ENCODE measurements at places on chromosomes 11 and 22.

DNA sequence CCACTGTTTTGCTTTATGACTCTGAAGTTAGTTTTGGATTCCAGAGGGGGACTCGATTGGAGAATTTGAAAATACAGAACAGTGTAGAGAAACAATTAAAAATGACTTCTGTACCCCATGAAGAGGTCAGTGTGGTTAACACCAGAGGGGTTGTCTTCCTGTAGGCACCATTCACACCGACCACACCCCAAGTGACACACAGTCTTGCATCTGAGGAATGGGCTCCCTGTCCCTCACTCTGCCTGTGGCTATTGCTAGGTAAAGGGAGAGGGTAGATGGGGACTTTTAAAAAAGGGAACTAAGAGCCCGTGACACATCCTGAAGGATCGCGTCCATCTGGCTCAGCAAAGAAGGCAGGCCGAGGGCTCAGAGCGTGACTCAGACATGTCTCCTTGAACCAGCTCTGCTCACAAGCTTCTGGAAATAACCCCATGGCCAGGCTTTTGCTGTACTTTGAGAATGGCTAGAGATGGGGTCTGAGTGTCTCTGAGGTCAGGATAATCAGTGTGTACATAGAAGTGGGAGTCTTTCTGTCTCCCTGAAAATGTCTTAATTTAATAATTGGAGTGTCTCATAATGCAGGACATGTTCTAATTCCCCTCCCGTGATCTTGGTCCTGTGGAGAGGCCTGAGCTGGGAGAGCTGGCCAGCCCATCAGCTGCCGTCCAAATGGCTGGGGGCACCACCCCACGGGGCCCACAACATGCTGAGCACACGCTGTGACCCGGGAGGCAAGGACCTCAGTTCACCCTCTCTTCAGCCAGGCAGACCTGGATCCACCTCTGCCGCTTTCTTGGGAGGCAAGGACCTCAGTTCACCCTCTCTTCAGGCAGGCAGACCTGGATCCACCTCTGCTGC is 39.3 kb downstream of the SGSM1 start:
- no peak for DNase-seq

GRCh38 chr11:109954534-109954933 is 138.7 kb upstream of the ZC3H12C start:
- DNase-seq, result no peak

GRCh38 chr11:34208266-34209135 is 103.1 kb downstream of the NAT10 start:
- no peak for DNase-seq

DNA sequence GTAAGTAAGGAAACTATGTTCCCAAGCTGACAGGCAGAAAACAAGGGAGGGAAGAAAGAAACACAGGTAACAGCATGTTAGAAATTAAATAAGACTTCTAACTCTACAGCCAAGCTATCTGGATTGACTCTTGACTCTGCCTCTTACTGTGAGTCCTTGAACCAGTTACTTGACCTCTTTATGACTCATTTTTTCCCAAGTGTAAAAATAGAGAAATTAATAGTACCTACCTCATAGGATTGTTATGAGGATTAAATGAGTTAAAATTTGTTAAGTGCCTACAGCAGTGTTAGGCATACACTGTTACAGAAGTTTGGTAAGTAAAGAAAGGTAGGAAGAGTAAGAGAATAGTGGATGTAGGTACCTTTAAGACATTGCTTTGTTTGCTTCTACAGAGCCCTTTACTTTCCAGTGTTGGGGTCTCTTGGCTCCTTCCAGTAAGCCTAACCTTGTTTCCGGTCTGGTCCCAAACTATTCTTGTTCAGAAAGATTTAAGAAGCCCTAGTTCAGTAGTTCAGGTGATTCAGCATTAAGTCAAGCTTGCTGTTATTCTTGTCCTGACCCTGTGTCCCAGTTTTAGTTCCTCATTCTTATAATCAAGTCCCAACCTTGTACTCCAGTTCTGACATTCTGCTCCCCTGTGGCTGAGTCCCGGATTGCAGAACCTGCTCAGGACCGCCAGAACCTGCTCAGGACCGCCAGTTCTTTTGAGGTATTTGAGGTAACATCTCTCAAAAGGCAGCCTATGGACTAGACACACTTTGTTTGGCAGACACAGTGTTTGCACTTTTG is 963.4 kb upstream of the CCDC90B start:
- no peak for DNase-seq

GRCh38 chr11:8833568-8834315 is 77.2 kb upstream of the AKIP1 start:
- no peak for DNase-seq

DNA sequence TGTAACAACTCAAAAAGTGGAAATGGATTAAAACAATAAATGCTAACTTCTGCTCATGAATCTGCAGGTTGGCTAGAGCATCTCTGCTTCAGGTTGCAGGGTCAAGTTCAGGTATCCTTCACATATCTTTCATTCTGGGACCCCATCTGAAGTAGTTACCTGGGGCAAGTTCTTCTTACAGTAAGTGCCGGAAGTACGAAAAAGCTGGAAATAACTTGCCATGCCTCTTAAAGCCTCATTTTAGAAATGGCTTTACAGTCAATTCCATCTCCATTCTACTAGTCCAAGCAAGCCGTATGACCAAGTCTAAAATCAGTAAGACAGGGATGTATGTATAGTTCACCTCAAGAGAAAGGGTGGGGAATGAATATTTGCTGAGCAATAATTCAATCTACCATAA is 93.7 kb downstream of the FCHSD2 start:
- no peak for DNase-seq

Measured in central memory CD8-positive, alpha-beta T cell (primary cell).